ENCODE measurements at places on chromosomes 2 and 18.

GRCh38 chr2:188131281-188131680 is 160.4 kb upstream of the GULP1 start:
- no peak for DNase-seq

GRCh38 chr2:217736776-217737550 is 265.8 kb downstream of the TNS1 start:
- no peak for DNase-seq

DNA sequence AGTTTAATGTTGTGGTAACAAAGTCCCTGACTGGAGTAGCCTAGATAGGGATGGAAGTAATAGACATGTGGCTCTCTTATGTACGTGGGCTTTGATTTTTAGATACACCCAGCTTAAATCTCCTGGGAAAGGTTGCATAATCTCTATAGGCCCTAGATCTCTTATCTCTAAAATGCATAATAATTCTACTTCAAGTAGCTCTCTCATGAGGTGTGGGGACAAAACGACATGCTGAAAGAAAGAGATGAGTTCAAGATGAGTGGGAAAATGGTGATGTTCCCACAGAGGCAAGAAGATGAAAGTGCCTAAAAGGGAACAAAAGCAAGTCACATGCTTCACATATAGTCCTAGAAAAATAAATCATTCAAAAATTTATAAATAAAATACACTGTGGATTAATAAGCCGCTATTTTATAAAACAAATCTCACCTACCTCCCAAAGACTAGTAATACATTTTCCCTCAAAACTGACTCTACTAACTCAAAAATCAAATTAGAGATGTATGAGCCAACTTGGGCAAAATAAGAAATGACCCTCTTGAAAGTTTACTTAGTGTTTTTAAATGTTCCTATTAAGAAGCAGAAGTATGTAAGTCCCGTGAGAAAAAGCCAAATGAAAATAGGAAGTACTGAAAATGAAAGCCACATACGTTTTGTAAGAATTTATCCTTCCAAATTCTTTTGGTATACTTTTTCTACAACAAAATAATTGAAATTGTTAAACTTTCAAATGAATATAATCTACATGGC is 148.2 kb upstream of the ITGA4 start:
- no peak for DNase-seq

DNA sequence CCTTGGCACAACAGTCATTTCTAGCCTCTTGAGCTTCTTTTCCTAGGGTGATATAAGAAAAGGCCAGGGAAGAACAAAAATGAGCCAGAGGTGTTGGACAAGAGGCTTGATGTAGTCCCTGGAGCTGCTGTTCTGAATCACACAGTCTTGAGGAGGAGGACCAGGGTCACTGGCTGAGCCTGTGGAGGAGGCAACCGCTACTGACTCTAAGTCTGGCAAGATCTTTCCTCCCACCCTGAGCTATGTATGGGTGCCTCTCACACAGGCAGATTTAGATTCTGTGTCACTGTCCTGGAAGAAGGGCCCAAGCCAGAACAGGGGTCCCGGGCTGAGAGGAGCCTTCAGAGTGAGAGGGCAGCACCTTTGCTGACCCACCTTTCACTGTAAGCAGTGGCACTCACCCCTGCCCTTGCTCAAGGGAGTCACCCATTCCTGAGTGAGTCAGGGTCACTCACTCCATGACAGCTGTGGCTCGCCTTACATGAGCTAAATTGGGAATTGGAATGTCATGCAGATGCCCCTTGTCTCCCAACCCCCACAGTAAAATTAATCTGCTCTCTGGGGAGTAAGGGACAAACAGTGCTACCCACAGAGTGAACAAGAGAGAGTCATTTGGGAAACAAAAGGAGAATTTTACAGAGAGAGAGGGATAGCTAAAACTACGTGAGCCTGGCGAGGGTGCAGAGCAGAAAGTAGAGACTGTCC is at the start of gene TRIM54:
Gene TRIM54, plus strand, starts transcription at position 575 of the 705 bp plus-strand sequence. CDS start 303 bp downstream, outside the sequence.
- DNase-seq = no peak

DNA sequence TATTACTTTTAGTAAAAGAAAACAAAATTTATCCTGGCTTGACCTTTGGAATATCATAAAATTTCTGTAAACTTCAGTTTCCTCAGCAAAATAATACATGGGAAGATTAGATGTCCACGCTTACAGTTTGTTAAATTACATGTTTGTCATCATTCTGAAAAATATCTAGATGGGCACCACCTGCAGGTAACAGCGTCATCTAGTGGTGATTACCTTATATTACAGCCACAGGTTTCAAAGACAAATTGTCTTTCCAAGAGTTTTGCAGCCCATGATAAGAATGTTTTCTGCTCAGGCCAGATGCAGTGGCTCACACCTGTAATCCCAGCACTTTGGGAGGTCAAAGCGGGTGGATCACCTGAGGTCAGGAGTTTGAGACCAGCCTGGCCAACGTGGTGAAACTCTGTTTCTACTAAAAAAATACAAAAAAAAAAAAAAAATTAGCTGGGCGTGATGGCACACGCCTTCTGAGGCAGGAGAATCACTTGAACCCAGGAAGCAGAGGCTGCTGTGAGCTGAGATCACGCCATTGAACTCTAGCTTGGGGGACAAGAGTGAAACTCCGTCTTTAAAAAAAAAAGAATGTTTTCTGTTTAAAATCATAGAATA is 96.3 kb upstream of the RASGRP3 start:
- DNase-seq = no peak

GRCh38 chr18:61734396-61734795 is 158.4 kb downstream of the RNF152 start:
- no peak for DNase-seq

DNA sequence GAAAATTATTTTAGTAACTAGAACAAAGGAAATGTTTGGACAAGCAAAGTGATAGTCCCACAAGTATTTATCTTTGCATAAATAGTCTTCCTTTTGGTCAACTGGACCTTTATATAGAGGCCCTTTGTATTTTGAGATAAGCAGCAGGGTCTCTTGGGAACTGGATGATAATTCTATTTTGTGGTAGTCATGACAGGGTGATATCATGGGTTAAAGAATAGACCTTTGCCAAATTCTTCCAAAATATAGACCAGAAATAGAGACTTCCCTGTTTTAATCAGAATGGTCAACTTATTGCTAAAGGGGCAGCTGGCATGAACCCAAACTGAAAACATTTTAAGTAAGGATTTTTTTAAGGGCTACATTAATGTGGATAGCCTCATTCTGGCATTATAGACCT is 10.5 kb downstream of the PLEK start:
- no peak for DNase-seq

DNA sequence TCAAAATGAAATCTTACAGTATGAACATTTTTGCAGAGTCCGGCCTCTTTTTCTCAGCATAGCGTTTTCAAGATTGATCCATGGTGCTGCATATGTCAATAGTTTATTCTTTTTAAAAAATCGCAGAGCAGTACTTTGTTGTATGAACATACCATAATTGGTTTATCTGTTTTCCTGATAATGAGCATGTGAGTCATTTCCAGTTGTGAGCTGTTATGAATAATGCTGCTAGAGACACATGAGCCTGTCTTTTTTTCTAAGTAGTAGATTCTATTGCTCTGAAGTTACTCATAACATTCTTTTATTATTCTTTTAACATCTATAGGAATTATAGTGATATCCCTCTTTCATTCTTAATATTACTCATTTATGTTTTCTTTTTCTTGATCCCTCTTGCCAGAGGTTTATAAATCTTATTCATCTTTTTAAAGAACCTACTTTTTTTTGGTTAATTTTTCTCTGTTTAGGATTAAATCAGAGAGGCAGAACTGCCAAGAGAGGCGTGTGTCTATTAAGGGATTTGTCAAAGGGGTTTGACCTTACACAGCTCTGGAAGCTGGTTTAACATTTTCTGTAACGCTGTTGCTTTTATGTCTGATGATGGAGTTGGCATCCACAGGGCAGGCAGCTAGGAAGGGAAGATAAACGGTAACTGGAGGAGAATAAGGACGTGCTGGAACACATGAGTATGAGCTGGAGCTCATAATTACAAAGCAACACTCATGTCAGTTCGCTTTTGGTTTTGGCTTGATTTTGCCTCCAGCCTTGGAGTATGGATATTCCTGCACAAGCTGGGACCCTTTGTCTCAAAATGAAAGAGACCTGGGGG is 47.4 kb downstream of the MGAT5 start:
- no peak for DNase-seq

DNA sequence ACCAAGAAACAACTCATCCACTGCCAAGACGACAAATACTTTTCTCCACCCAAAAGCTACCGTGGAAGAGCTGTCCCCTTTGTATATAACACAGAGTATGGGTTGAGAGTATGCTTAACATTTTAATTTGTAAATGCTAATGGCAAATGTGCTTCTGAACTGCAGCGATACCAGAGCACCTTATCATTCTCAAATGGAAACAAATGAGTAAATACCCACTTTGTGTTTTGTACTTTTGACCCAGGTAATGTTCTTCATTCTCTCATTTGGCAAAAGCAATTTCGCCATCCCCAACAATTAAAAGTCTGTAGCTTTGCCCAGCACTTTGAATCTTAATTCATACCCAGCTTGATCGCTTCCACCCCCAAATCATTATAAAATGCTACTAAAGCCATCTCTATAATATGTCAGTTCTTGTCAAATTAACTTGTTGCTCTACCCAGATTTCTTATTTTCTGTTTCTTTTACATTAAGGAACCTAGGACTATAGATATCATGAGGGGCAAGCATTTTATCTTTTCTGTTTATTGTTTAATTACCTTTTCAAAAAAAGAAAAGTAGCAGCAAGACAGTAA is 6.2 kb upstream of the POU3F3 start:
- DNase-seq = no peak

GRCh38 chr2:165876712-165877111 is 76.9 kb downstream of the TTC21B start:
- DNase-seq = no peak

DNA sequence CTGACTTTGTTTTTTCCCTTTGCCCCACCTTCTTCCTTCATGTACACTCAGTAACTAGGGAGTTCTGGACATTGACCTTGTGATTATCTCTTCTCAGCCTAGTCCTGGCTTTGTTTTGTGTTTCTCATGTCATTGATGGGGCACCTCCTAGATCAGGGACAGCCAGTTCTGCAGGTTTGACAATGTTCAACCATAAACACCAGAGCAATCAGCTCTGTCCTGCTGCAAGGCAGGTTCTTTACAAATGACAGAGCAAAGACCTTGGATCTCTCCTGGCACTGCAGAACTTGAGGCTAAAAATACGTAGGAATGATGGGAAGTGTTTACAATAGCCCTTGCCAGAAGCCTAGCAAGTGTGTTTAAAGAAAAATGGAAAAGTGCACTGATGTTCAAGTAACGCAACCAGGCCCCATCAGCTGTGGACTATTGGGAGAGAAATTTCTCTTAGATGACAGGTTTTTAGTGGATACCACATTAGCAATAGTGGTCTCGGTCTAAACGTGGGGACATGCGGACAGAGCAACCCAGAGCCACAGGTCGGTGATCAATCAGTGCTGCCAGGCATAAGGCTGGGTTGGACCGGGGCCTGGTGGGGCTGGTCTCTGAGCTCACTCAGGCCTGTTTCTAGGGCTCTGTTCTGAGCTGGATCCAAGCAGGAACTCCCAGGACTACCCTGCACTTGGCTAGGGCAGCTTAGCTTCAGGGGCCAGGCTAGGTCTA is 76.8 kb downstream of the SOWAHC start:
- DNase-seq = no peak

GRCh38 chr18:7037470-7037869 is 80.1 kb downstream of the LAMA1 start:
- DNase-seq = no peak

DNA sequence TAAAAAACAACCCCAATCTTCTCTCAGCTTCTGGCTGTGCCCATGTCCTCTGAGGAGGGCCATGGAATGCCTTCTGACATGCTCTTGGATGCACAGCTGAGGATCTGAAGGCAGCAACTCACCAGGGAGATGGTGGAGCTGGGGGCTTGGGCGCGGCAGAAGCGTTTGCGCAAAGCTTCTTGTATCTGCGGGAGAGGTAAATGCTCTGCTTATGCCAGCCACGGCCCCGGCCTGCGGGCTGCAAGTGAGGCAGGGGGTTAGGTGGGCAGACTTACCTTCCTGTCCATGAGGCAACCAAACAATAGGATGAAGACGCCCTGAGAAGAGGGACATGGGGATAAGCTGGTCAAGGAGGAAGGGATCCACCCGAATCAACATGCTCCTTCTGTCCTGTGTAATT is 36.0 kb upstream of the SELENOI start:
- DNase-seq = no peak

DNA sequence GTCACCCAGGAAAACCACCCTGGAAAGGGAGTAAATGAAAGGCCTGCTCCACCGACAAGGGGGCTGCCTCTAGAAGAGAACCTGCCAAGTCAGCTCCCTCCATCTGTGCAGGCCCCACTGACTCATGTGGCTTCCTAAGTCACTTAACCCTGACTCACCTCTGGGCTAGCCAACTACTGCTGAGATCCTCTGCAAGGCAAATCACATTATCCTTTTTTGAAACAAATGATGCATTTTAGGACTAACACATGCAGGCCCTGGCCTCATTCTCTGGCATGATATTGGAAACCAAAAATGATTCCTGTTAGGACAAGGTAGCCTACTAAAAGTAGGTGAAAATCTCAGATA is 474.6 kb downstream of the EPHA4 start:
- no peak for DNase-seq

GRCh38 chr2:151943461-151943860 is 115.2 kb upstream of the ARL5A start:
- DNase-seq = no peak

- no peak for DNase-seq
These were observed 77.5 kb downstream of the GFPT1 start for GRCh38 chr2:69309351-69310110.

DNA sequence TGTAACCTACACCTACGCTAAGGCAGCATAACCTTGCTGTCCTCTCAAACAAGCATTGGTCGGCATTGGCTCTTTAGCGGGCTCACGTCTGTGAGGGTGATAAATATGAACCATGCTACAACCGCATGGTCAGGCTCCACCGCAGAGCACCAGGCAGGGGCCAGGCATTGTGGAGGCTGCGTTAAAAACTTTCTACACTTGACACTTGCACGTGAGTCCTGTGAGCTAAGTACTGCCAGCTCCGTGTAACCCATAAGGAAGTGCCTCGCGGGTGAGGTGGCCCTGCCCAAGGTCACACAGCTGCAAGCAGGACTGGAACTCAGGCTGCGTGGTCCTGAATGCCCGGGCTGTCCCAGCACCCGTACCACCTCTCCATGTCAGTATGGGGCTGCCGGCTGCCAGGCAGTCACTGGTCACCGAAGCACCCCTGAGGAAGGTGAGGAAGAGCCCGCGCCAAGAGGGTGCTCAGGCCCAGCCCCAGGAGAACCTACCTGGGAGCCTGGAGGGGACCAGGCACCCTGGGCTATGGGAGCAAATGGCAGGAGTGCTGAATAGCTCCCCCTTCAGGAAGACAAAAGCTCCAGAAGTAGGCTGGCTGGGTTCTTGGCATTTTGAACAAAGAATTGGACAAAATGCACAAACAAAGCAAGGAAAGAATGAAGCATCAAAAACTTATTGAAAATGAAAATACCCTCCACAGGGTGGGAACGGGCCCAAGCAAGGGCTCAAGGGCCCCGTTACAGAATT is 271.1 kb upstream of the RAB6C start:
- no peak for DNase-seq

DNA sequence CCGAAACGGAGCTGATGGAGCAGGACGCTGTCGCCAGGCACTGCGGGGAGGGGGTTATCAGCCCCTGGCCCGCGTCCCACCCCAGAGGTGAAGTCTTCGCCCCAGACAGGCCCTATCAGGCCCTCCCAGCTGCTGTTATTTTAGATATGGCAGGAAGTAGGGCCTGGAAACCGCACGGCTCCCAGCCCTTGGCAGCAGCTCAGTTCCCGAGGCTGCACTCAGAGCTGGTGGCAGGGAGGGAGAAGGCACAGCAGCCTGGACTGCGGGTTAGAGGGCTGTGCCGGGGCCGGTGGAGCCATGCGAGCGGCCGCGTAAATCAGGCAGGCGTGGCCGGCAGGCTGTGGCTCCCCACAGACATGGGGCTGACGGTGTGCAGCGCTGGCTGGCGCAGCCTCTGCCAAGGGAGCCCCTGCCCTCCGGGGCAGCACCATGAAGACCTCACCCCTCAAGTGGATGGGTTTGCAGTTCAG is 111.4 kb downstream of the NFATC1 start:
- no peak for DNase-seq
